ENCODE measurements at places on chromosomes 4 and X.

- no peak for DNase-seq
Measured at GRCh38 chr4:101190751-101191150, 156.6 kb downstream of the PPP3CA start.

GRCh38 chr4:137300776-137301175 is 231.5 kb downstream of the PCDH18 start:
- no peak for DNase-seq

DNA sequence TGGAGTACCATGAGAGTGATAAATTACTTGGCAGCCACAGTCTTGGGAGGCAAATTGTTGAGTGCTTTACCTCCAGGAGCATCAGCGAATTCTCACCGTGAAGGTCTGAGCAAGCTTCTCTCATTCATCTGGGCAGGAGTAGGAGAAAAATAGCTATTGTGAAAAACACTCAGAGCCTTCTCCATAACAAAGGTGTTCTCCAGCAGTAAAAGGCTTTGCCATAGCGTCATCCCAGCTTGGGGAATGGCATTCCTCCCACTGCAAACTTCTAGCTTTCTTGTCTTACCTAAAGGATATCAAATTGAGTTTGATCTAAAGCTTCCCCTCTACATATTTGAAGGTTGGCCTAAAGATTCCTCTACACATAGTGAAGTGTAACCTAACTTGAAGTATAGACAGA is 29.8 kb upstream of the MAGEA11 start:
- no peak for DNase-seq

DNA sequence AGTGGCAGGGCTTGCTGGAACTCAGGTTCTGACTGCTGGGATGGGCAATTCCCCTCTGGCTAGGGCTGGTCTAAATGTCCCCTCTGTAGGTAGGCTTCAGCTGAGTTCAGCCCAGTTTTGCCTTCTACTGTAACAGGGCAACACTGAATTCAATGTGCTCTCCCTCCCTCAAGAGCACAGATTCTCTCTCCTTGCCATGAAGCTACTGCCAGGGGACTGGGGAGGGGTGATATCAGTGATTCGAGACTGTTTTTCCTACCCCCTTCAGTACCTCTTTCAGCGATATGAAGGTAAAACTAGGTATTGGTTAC is 23.4 kb upstream of the STPG2 start:
- DNase-seq: no peak
